Psoas muscle (tissue), 8 donors: ENCODE measurements at places on chromosomes 13 and 19. TPM values are rescaled to one million over a fixed set of nuclear protein-coding genes. Genes with fewer than 3 reads are reported as not detected.
A peak's percentile ranks its signal among the peaks of the same experiment; 100 is the strongest.

DNA sequence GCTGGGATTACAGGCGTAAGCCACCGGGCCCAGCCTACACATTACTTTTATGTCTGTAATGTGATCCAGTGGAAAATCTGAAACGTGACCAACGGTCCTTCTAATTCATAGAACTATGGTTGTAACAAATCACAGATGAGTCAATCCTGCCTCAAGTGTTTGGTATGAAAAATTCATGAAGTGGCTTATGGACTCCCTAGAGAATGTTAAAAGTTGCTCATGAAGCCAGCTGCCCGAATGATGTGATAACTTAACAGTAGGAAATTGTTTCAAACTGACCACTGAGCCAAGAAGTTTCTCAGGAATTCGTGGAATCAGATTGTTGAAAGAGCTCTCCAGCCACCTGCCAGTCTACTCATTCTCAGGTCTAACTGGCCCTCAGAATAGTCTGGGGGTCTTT, 59.4 kb upstream of the FARP1 start:
- DNase-seq = no peak

DNA sequence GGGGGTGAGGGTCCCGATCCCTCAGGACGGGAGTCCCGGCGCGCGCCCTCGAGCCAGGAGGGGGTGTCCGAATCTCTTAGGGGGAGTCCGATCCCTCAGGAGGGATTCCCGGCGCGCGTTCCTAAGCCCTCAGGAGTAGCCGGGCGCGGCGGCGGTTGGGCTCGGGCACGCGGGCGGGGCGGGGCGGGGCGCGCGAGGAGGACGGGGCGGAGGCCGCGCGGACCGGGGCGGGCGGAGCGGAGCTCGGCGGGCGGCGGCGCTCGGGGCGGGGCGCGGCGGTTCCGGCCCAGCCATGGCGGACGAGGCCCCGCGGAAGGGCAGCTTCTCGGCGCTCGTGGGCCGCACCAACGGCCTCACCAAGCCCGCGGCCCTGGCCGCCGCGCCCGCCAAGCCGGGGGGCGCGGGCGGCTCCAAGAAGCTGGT, at the start of gene CUL4A:
Gene CUL4A, plus strand, starts transcription at position 278 of the 423 bp plus-strand sequence. Its CDS starts 15 bp downstream, at position 293.
- DNase-seq = peak; percentile 84

DNA sequence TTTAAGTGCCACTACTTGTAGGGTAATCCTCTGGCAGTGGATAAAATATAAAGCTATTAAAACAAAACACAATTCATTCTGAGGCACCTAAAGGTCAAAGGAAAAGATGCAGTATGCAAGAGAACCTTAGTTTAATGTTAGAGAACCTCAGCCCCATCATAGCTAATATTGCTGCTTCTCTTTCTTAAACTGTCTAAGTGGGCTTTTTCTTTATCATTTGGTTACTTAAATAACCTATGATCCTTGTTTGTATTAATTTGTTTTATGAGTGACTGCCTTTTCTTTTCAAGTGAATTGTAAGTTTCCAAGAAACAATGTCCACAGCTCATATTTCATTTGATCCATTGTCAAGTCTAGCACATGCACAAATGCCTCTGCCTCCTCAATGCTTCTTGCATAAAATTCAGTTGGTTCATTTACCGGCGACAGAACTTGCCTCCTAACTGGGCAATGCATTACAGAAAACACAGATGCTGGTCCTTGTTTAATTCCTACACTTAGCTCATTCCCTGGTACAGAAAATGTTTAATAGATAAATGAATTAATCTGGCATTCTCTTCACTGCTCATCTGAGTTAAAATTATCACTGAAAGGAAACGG, 1049.8 kb downstream of the OLFM4 start:
- no peak for DNase-seq

DNA sequence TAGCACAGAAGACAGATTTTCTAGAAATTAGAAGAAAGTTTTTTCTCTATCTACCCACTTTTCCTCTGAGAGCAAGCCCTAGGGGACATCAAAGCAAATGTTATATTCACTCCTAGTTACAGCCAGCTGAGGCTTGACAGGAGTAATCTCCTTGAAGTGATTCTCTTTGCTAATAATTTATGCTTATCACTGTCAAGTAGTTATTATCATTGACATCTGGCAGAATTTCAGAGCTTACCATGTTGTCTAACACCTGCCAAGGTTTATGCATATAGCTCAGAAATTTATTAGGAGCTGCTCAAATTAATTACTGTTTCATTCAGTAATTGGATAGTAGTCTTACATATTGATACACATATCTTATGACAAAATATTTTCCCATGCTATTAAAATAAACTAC, 465.9 kb upstream of the ATXN8OS start:
- DNase-seq = no peak

DNA sequence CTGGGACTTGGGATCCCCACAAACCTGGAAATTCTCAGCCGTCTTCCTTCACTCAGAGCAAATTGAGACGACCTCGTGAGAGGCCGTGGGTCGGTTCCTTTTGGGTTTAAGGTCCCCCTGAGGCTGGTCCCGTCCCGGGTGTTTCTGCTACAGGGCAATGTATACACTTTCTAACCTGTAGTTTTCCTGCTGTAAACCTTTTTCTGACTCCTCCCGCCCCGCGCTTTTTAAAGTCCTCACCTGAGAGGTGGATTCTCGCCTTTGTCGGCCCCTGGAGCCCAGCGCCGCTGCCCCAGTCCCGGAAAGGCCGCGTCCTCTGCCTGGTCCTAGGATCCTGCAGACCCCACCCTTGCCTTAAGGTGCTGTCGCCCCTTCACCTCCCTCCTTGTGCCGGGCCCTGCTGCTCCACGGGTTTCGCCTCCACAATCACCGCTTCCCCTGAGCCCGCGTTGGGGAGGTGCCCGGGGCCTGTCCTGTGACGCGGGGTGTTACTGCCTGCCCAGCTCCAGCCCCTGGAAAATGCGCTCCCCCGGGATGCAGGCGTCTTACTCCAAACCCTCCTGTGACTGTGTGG, 391 bp downstream of the ZNF761 start:
- DNase-seq = peak; percentile 63

DNA sequence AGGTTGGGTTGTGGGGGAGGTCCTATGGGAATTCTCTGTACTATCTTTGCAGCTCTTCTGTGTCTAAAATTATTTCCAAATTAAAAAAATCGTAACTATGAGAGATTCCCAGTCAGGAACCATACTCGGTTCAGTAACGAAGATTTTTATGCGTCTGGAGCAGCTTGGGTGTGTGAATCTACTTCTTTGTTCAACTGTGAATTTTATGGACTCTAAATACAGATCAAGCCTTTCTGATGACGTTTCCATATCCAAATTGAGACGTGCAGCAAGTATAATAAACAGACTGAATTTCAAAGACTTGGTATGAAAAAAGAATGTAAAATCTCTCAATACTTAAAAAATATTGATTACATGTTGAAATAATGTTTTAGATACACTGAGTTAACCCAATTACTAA, 30.9 kb downstream of the MLLT1 start:
- no peak for DNase-seq

The OR7C1 gene
- not detected for polyA plus RNA-seq

- no peak for DNase-seq
Measured at GRCh38 chr13:60990032-60990733, 425.5 kb downstream of the PCDH20 start.

- no peak for DNase-seq
Measured at GRCh38 chr19:19460258-19460731, 54.8 kb downstream of the GATAD2A start.

DNA sequence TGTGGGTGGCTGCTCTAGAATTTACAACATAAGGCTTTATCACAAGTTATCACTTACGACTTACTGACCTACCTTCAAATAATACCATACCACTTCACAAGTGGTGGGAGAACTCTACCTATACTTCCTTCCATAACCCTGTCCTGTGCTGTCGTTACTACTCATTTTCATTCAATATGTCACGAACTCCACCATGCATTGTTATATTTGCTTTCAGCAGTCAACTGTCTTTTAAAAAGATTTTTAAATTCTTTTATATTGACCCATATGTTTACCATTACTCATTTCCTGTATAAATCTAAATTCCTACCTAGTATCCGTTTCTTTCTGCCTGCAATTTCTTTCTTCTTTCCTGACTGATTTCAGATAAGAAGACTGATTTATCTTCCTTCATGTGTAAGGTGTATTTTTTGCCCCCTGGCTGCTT, 200.0 kb downstream of the KLF12 start:
- no peak for DNase-seq

The ZFP82 gene
- 1.00 TPM for polyA plus RNA-seq

DNA sequence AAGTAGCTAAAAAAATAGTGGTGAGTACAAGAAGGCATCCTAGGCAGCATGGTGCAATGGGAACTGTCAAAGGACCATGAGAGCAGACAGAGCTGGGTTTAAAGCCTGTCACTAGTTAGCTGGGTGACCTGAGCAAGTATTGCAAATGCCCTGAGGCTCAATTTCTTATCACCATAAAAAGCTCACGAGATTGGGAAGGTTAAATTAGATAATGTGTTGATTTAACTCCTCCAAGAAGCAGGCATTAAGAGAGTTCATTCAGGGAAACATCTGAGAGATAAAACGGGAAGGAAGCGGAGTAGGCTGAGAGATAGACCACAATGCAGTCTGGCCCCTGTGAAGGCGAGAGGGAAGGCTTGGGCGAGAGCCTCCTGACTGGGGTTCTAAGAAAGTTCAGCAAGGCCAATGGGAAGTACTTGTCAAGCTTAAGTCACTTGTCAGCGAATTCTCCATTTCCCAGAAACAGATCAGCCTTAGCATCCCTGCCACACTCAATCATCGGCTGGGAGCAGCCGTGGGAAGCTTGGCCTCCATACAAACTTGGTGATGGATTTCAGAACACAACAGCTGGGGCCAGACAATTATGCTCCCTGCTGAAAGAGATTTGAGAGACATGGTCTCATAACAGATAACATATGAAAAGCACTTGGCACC, 105.5 kb downstream of the POU4F1 start:
- DNase-seq = no peak

The PEPD gene
- polyA plus RNA-seq = 40.2 TPM

GRCh38 chr19:46218160-46218559, 11.4 kb upstream of the IGFL1 start:
- DNase-seq = no peak

DNA sequence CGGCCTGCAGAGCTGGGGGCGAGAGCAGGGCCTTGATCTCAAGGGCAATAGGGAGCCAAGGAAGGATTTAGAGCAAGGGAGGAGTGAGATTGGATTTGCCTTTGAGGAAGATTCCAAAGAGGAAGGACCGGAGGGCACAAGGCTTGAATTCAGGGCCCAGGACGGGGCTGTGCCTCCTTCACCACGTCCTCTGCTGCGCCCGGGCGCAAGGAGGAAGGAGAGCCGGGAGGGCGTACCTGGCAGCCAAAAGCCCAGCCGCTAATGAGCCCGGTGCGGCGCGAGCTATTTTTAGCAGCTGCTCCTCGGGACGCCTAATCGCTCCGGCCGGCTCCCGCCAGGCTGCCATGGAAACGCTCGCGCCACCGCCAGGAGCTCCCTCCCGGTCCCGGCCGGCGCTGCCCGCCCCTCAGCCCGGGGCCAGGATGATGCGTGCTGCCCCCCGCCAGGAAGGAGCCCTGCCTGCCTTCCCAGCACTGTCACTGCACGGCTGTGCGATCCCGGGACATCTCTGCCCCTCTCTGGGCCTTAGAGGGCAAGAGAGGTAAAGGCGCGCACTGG, 31.3 kb downstream of the TINCR start:
- DNase-seq = peak; percentile 62

DNA sequence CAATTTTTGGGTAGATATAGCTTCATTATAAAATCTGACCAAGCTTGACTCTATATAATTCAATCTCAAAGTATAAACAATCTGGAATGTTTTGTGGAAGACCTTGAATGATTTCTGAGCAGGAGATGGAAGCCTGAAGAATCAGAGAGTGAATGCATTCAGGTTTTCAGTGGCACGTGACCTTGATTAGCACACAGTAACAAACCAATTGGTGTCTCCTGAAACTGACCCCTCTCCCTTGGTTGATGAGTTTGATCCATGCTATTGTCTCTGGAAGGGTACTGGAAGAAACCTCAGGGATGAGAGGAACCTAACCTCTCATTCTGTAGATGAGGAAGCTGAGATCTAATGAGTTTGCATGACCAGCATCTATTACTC, 39.6 kb downstream of the PCDH8 start:
- no peak for DNase-seq

DNA sequence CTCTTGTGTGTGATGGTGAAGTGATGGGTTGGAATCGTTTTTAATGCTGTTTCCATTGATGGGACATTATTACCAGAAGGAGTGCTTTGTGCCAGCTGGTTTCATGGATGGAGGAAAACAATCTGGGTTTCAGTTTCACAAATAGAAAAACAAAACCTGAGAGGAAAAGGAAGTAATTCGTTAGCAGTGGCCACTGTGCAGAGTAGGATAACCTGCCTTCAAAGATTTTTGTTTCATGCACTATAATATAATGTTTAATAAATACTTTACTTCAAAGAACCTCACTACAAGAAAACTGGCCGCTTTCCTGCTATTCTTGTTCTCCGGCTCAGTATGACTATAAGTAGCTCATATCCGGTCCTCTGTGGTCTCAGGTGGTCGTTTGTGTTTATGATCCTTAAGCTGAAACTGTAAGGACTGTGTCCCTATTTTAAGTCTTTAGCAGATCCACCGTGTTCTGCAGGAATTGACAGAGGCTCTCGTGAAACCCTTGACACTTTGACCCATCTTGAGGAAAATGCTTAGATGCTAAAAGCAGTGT, 104.7 kb downstream of the GGACT start:
- no peak for DNase-seq

GRCh38 chr13:66774046-66774445, 456.1 kb downstream of the PCDH9 start:
- DNase-seq = no peak

GRCh38 chr13:26590951-26591350, 33.5 kb downstream of the WASF3 start:
- DNase-seq = no peak

The FUT6 gene
- polyA plus RNA-seq = 0.03 TPM

DNA sequence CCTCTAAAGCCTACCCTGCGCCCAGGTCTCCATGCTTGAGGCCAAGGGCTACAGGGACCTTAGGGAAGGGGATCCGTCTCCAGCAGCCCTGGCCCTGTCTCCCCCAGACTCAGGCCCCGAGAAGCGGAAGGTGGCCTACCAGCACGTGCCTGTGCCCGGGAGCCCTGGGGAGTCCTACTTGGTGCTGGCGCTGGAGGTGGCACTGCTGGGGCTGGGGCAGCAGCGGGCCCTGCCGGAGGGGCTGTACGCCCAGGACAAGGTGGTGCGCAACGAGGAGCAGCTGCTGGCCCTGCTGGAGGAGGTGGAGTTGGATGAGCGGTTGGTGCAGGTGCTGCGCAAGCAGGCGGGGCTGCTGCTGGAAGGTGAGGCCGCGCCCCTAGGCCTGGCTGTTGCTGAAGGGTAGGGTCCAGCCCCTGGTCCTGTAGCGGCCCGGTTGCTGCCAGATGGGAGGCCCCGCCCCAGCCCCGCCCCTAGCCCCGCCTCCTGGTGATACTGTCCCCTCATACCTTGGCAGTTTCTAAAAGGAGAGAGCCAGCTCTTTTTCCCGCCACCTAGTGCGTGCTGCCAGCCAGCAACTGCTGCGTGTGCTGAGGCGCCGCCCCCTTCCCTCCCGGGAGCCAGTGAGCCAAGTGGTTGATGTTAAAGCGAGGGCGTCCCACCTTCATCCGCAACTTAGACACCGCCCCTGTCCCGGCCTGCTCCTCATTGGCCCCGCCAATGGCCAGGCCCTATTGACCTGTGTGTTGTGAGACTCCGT, 22.6 kb downstream of the ZSWIM4 start:
- no peak for DNase-seq

The CERS1 gene
- 4.0 TPM for polyA plus RNA-seq

The URAD gene
- polyA plus RNA-seq = not detected
